ENCODE measurements at places on chromosomes 5 and 9. TPM values are rescaled to one million over a fixed set of nuclear protein-coding genes. Genes with fewer than 3 reads are reported as not detected.

Gene FIBCD1
- total RNA-seq = not detected

Gene OR13C8
- not detected for total RNA-seq

Gene GPR150
- 1.1 TPM for total RNA-seq

Gene CTXN3
- not detected for total RNA-seq

Gene PRDM9
- total RNA-seq = not detected

Gene DEPDC1B
- total RNA-seq = 29.5 TPM

Gene KIF27
- 6.4 TPM for total RNA-seq

Gene ADAMTS19
- not detected for total RNA-seq

Gene GARNL3
- 2.2 TPM for total RNA-seq

Gene SLC6A7
- not detected for total RNA-seq

Gene SPATA31E1
- total RNA-seq = not detected

Gene PCDHGC5
- not detected for total RNA-seq

Gene LHX3
- not detected for total RNA-seq

All from activated T-cell treated with anti-CD3 and anti-CD28 coated beads, Interleukin-2, amount 50 U/mL, for 72 hours (primary cell).